Thyroid gland (tissue), 4 donors: ENCODE measurements at places on chromosomes 2 and 18. TPM values are rescaled to one million over a fixed set of nuclear protein-coding genes. Genes with fewer than 3 reads are reported as not detected.

DNA sequence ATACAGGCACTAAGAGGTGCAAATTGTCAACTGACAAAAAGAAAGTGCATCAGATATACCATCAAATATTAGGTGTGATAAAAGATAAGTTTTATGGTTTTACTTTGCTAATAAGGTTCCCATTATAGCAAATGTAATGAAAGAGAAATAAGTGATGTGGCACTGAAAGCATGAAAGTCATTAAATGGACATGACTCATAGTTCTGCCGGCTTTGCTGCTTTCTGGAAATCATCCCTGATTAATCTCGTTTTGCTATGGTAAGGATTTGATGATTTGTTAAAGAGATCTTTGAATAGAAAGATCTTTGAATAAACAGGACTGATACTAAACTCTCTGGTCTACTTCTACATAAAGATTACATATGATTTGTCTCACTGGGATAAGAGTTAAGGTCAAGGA lies 72.7 kb downstream of the CLIP4 start:
- no peak for DNase-seq

GRCh38 chr18:32446780-32447179 lies 23.9 kb downstream of the GAREM1 start:
- DNase-seq, result no peak

- no peak for DNase-seq
These were observed 20.9 kb downstream of the NCK2 start for GRCh38 chr2:105765415-105766299.

GRCh38 chr2:12948961-12949353 lies 232.2 kb downstream of the TRIB2 start:
- no peak for DNase-seq

- no peak for DNase-seq
These were observed 128.0 kb downstream of the NFATC1 start for GRCh38 chr18:79523736-79524180.

DNA sequence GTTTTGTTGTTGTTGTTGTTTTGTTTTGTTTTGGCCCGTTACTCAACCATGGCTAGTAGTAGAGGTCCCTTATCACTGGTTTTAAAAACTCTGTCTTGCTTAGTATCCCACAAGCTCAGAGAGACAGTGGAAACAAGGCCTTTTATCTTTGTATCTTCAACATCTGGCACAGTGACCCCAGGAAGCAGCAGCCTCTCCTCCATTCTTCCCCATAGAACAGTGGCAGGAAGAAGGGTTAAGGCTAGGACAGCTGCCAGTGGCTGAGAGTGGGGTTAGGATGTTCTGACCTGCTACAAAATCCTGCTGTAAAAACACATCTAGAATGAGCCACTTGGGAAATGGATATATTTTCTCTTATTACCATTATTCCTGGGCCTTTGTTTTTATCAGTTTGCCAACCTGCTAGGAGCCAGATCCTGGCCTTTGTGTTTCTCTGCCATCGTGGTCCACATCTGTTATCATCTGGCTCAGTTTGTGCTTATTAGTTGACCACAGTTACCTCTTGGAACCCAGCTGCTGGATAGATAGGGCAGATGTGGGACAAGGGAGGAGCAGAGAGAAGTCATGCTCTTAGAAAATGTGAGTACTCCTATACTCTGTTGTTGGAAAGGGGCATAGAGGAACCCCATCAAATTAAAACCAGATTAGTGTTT lies 246.8 kb downstream of the AGPS start:
- DNase-seq, result no peak

DNA sequence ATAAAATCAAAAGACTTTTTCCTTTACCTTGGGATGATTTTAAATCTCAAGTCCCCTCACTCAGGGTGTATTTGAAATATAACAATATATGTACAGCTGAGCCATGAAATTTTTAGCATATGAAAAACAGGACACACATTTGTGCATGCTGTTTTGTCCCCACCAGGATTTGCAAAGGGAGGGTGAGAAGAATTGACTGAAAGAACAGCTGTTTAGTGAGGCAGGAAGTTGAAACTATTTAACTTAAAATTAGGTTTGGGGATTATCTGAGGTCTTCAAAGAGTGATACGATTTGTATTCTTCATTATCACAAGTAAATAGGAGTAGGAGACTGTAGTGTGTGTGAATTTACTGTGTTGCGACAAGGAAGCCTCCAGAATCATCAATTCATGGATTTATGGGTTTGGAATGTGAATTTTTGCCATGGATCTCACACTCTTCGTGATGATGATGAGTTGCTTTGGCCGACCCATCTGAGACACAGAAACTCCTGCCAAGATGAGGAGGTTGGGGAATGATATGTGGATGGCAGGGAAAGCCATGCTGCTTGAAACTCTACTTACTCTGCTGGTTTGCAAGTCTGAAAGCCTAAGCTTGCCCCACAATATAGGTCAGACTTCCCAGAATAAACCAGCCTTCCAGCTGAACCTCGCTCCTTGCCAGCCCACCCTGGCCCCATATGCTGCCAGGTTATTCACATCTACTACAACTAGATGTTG lies 31.0 kb upstream of the SPATS2L start:
- DNase-seq, result no peak

DNA sequence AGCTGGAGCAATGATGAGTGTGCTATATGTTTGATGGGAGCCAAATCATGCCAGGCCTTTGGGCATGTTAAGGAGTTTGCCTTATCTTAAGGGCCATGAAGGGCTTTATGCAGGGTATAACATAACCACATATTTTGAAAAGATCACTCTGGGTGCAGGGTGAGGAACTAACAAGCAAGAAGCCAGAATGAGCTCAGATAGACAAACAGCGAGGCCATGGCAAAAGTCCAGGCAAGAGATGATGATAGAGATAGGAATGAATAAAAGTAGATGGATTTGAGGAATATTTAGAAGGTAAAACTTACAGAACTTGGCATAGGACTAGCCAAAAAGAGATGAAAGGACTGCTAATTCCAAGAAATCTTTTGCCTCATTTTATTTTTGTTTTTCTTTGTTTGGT lies 6.7 kb downstream of the GALNT3 start:
- DNase-seq, result no peak

GRCh38 chr18:62759704-62760402 lies 44.5 kb downstream of the PHLPP1 start:
- DNase-seq, result no peak

GRCh38 chr18:58951986-58952702 lies 87.5 kb downstream of the ZNF532 start:
- DNase-seq, result no peak

GRCh38 chr18:44678725-44679055 lies 2.0 kb upstream of the SETBP1 start:
- no peak for DNase-seq

GRCh38 chr2:170282851-170283250 lies 104.9 kb downstream of the MYO3B start:
- DNase-seq, result no peak

- DNase-seq, result no peak
These were observed 38.8 kb downstream of the SCN2A start for GRCh38 chr2:165277860-165278656.

- DNase-seq, result no peak
These were observed 1361.0 kb downstream of the DSC3 start for GRCh38 chr18:29681578-29681977.

- no peak for DNase-seq
These were observed 231.7 kb downstream of the ZNF516 start for GRCh38 chr18:76263046-76264005.

- DNase-seq, result peak; percentile 71
These were observed 29.8 kb downstream of the ARMC9 start for GRCh38 chr2:231228223-231228622.

GRCh38 chr2:233400341-233400740 lies 46.0 kb downstream of the DGKD start:
- DNase-seq, result no peak

GRCh38 chr2:27713201-27713600 lies 49.5 kb downstream of the SLC4A1AP start:
- no peak for DNase-seq

DNA sequence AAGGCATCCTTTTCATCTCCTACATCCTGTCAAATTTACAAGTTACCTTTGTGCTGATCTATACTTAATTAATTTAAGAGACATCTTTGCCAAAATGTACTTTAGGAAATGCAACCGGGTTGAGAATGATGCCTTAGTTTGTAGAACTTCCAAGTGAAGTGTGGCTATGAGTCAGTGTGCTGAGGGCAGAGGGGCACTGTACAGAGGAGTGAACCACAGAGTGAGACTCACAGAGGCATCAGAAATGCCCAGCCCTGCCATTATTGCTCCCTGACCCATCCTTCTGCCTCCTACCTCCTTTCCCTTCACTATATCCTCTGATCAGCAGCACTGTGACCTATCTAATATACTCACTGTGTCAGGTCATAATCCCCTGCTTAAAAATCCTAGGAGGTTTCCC lies 320.1 kb downstream of the LRRTM1 start:
- DNase-seq, result no peak

DNA sequence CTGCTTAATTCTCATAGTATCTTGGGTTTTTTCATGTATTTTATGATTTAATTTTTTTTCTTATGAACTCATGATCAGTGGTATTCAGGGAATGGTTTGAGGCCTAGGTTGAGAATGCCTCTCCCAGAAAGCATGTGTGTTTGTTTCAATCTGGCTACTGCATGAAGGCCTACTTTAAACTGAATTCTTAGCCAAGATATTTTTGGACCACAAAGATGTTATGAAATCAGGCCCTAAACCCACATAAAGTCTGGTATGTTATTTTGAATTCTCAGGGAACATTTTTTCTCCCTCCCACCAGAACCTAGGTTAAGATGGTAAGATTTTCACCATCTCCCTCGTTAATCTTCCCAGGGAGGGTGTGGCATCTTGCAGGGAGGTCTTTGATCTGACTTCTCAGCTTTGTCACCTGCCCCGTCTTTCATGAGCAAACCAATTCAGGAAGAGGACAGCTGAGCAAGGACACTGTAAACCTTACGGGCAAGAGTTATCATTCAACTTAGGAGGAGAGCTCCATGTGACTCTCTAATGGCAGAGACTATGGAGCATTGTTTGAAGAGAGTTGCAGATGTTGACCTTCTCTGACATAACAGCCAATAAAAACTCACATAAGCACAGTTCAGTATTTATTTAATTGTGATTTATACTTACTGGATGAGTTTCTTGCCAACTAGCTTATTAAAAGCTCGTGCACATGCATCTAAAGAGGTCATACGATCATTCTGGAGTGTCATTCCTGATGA lies 21.3 kb upstream of the ACKR3 start:
- DNase-seq, result no peak

DNA sequence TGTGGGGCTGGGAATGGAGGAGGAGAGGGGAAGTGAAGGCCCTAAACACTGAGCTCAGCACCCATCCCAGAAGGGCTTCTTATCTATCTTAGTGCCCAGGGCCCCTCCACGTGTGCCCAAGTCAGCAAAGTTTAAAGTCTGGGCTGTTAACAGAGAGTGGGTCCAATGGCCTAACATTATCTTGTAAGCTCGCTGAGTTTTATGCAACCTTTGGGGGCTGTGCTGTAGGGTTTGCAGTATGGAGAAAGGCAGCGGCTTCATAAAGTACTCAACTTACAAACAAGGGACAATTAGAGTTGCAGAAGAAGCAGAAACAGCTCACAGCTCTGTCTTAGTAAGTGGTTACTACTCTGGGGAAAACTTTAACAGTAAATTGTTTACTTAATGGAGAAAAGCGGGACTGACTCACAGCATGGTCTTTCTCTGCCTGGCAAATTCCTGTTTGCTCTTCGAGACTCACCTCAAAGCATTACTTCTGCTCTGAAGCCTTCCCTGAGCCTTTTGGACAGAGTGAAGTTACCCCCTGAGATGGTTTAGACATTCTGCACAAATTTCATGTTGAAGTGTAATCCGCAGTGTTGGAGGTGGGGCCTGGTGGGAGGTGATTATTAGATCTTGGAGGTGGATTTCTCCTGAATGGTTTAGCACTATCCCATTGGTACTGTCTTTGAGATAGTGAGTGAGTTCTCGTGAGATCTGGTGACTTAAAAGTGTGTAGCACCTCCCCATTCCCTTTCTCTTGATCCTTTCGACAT lies 9.0 kb downstream of the ENOSF1 start:
- no peak for DNase-seq

DNA sequence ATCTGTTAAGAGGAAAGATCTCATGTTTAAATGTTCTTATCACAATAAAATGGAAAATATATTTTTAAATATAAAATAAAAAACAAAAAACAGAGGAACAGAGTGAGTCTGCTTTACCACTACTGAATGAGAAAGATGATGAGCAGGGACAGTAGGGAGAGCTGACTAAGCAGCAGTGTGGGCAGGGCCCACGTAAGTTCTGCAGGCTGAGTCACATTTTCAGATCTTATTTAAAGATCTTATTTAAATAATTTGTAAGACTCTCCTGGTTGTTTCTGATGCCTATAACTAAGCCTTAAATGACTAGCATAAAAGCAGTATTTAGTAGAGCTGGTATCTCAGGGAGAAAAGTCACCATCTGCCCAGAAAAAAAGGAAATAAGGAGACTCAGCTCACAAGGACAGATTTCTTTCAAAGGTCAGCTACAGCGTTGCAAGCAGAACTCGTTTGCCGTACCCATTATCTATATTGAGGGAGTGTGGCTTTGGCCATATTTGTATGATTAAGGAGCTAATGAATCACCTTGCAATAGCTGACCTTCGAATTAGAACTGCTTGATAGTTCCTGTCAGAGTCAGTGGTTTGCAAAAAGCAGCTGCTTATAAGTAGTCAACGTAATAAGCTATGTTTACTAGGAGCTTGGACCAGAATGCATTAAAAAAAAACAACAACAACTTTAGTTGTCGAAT lies 322.1 kb upstream of the CHAC2 start:
- no peak for DNase-seq

DNA sequence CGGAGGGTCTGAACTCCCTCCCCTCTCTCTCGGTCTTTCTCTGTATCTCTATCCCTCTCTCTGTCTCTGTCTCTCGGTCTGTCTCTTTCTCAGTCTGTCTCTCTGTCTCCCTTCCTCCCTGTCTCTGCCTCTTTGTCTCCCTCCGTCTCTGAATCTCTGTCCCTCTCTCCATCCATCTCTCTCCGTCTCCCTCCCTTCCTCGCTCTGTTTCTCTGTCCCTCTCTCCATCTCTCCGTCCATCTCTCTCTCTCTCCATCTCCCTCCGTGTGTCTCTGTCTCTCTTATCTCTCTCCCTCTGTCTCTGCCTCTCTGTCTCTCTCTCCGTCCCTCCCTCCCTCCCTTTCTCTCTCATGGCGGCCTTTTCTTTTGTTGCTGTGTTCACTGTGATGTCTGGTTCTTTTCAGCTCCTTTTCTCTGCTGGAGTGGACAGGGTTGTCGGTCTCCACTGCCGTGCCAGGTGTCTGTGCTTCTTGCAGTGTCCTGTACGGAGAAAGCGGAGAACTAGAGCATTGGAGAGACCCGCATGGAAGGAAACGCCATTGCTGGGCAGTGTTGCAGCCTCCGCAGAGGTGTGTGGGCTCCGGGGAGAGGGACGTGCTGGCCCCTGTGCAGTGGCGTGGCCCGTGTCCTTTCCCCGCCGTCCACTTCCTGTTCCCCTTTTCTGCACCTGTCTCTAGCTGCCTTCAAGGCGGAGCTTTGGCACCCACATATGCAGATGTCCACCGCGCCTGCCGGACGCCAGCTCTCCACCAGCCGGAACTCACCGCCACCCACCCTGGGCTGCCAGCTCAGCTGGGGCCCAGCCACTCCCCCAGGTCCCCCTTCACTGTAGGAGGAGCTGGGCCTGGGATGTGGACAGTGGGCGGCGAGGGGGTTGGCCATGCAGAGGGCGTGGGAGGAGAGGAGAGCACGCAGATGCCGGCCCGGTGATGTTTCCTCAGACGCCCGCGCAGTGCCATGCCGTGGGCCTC lies 113.1 kb downstream of the NFATC1 start:
- no peak for DNase-seq

SULT1C4 gene
- 3.2 TPM for total RNA-seq

TRIM43 gene
- total RNA-seq, result not detected

CNRIP1 gene
- 18.3 TPM for total RNA-seq

SP140 gene
- total RNA-seq, result 0.78 TPM

TRABD2A gene
- total RNA-seq, result not detected

ALK gene
- 0.40 TPM for total RNA-seq

CEP192 gene
- 34.1 TPM for total RNA-seq

MYCN gene
- 13.3 TPM for total RNA-seq
